ENCODE measurements at places on chromosomes 12 and 14.
A peak's percentile ranks its signal among the peaks of the same experiment; 100 is the strongest.

DNA sequence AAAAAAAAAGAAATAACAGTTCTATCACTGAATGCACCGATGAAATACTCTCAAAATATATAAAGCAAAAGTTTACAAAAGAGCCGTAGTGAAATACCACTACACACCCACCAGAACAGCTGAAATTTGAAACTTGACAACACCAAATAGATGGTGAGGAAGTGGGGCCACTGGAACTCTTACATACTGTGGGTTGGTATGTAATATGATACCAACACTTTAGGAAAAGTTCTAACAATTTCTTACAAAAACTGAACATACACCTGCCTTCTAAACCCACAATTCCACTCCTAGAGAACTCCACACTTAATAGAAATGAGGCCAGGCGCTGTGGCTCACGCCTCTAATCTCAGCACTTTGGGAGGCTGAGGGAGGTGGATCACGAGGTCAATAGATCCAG lies 14.1 kb downstream of the EIF5 start:
- DNase-seq: no peak

DNA sequence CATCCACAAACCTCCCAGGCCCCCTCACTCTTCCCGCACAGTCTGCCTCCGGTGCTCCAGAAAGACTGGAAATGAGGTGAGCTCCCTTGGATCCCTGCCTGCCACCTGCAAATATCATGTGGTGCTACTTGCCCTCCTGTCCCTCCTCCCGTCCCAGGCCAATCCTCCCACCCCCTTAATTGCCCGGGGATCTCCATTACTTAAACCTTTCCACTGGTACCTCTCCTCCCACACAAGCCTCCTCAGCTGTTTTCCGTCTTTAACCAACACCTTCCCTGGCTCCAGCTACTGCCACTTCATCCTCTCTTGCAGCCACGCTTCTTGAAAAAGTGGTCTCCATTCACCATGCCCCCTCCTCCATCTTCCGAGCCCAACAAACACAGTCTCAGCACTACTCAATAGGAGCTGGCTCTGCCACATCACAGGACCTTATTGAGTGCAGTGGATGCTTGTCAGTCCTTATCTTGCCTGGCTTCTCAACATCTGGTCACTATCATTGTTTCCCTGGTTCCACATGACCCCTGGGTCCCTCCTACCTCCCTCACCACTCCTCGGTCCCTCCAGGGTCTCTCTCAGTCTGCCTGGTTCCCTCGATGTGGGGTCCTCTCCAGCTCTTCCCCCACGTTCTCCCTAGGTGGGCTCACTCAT lies 11.5 kb downstream of the FAIM2 start:
- DNase-seq: no peak

DNA sequence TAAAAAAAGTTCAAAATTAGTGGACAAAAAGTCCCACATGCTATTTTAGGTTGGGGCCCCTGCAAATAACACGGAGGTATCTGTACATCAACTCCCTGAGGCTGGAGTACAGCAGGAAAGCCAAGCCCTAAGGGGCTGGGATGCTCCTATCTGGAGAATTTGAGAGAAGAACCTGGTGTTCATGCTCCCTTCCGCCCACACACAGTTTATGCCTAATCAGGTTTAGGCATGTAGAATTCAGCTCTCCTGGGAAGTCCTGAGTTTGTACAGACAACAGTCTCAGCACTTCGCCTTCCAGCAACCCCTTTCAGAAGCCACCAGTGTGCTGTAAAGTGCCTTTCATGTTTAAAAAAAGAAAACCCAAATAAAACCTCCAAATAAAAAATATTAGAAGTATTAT lies 237.3 kb upstream of the GRIP1 start:
- no peak for DNase-seq

DNA sequence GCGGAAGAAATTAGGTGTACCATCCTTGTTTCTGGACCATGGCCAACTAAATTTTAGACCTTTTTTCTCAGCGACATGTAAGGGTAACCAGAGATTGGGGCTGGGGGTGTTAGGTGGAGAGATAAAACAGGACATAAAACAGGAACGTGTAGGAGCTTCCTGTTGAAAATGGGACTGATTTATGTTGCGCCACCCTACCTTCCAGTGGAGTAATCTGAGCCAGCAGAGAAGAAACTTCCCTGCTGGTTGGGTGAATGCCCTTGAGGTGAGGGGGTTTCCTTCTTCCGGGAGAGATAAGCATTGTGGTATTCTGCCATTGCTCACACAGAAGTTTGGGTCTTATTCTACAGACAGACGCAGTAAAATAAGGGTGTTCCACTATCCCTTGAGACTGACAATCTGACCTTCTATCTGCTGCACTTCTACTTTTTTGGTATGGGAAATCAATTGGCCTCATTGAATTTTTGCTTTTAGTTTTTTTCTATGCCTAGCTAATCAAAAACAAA lies 417.6 kb downstream of the PCNX1 start:
- no peak for DNase-seq

DNA sequence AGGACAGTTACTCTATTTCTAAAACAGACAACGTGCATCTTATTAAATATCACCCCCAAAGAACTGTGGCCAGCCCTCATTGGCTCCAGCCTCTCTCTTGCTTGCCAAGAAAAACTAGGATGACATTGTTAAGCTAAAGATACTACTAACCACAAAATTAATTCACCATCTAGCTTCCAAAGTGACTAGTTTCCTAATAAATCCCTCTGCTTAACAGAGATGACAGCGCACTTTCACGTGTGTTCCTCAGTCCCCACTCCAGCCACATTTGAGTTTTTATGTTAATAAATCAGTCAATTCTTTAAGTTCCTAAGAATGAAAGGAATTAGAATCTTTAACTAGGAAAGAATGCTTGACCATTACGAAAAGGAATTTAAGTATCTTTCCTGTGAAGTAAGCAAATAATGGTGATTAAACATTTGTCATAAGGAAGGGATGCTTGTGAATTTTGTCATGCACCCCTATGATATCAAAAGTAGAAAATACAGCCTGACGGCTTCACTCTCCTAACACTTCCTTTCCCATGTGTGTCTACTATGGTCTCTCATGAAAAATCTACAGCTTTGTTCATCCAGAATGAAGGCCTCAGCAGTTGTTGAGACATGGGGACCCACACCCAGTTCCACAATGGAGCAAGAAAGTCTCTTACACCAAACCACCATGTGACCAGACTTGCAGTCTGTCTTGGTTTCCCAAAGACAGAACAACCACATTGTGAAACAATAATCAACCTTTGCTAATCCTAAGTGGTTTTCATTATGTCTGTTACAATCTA lies 8.1 kb downstream of the CORO1C start:
- DNase-seq: no peak

DNA sequence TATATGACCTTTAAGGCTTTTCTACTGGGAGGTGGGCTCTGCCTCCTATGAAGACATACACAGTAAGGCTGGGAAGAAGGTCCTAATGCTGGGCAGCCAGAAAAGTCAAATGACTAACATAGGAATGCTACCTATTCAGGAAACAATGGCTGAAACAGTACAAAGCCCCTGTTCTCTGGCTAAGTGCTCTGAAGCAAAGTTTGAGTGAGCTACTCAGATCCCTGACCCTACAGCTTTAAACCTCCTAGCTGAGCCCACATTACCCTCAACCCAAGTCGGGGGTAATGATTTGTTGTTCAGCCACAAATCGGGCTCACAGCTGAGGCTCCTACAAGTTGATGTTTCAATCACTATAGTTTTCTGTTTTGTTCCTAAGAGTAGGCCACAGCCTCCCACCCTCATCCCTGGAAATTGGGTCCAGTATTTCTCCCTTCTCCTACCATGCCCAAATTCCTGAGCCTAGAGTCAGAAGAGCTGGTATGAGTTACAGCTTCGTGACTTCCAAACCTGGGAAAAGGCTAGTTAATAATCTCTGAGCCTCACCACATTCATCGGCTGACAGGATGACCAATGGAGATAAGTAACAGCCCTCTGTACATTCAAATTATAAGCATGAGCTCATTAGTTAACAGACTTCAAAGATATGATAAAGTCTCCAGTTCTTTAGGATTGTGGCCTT lies 46.5 kb downstream of the BTBD7 start:
- no peak for DNase-seq

GRCh38 chr12:89707703-89708564 lies 704 bp downstream of the ATP2B1 start:
- DNase-seq: no peak

- DNase-seq: no peak
These were observed 178.3 kb downstream of the PRKD1 start for GRCh38 chr14:29749327-29749726.

DNA sequence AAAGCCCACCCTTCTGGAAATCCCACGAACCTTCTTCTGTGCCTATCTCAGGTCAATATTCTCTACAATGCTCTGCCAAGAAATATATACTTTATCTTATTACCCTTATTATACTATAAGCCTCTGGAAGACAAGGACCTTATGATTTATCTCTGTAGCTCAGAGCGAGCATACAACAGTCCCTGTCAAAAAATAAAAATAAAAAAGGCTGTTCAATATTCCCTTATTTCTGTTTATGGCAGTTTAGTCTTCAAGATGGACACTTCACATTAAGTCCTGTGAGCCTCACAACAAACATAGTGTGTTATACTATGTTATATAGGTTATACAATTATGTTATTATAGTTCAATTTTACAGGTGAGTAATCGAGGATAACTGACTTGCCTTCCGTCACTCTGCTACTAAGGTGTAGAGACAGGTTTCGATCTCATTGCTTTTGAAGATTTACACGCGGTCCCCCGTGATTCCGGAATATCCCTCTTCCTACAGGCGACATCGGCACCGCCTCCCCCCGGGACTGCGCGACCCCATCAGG lies 562 bp downstream of the EAPP start:
- no peak for DNase-seq

DNA sequence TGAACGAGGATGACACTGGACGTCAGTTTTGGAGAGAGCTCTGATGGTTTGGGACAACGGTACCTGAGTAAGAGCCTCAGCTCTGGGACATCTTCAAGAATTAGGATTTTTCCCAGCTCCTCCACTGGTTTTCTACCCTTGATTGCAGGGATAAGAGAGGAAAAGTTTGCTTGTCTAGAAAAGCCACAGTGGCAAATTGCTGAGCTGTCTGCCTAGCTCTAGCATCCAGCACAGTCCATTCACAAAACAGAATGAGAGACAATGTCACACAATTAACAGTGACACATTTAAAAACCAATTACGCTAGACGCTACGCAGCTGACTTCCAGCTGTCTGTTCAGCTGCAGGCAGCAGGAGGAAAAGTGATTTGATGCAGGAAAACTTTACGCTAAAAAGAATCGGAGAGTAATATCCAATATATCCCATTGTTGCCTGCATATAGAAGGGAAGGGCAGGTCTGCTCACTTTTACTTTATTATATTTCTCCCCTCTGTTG lies 168.1 kb upstream of the PRICKLE1 start:
- no peak for DNase-seq

GRCh38 chr12:8018666-8019581 lies 13.6 kb upstream of the FOXJ2 start:
- no peak for DNase-seq

DNA sequence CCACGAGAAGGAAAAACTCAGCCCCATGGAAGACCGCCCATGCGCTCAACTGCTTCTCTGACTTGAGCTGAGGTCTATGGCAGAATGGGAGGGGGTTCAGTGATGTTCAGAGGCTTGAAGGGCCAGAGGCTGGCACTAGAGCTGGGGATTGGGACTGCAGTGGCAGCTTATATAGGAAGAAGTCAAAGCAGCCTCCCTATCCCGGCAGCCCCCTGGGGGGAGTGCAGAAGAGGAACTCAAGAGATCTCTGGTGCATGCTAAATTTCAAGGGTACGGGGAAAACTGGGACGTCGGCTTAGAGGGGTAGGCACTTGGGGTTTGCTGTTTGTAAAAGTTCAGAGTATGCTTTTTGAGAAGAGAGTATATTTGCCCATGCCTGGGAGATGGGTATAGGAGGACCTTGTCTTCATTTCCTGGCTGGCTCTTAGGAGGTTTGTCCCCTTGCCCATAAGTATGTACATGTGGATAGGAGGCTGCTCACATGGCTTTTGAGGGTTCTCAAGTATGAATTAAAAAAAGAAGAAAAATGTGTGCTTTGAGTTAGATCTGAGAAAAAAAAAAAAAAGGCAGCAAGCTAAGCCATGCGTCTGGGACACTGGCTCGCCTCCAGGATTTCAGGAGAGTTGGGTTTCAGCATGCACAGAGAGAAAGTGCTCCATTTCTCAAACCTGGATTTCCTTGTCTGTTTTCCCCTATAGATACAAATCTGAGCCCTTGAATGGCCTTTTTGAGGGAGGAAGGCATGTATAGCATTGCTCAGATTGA lies 3.2 kb upstream of the MEG3 start:
- no peak for DNase-seq

DNA sequence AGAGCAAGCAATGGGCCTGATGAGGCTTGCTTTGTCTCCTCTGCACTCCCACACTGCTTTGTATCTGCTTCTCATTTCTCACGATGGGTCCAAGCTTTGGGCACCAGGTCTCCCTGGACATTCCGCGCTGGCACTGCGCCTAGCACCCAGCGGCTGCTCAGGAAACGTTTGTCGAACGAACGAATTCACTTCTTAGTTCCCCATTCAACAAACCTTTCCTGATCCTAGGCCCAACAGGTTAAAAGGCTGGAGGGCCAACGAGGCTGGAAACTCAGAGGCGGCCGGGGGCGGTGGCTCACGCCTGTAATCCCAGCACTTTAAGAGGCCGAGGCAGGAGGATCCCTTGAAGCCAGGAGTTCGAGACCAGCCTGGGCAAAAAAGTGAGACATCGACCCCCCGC lies 1.0 kb upstream of the GLRX5 start:
- no peak for DNase-seq

DNA sequence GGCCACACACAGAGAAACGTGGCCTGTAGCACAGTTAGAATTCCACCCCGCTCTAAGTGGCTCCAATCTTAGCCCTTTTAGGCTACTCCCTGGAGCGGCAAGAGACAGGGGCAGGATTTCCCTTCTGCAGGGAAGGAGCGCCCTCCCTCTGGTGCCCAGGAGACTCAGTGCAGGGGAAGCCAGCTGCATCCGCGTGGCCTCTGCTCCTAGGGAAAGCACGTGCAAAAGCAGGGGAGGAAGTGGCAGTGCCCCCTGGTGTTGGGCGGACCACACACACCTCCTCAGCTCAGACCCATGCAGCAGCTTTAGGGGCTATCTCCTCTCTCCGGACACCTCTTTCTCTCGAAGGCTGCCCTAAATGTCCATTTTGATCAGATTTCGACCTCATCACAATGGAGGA lies 50.0 kb downstream of the SPRING1 start:
- no peak for DNase-seq

DNA sequence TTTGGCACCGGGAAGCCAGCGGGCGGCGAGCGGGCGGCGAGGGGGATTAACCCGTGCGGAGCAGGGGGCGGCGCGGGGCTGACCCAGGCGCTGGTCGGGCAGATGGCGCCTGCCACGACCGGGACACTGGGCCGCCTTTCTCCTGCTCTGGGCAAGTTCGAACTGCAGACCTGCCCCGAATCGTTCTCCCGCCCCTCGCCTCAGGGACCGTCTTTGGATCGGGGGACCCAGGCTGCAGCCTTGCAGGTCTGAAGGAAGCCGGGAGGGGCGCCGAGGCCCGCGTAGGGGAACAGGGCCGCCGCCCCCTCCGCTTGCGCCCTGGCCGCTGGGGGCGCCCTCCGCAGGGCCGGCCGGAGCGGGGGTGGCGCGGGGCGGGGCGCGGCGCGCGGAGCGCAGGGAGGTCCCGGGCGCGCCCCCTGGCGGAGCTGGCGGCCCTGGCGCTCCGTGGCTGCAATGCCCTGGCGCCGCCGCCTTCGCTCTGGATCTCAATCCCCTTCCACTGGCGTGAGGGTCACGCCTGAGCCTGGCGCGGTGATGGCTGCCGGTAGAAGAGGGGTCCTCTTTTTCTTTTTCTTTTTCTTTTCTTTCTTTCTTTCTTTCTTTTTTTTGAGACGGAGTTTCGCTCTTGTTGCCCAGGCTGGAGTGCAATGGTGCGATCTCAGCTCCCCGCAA lies 449 bp upstream of the LTBP2 start:
- DNase-seq: peak; percentile 87

GRCh38 chr12:49818241-49818895 lies 9.8 kb downstream of the NCKAP5L start:
- DNase-seq: no peak
